Natural killer cell treated with Interleukin-12 subunit alpha and Interleukin-12 subunit beta and Interleukin-15 and Interleukin-18, amount 100 ng/mL, for 72 hours (primary cell): ENCODE measurements at places on chromosomes 12 and 14.

DNA sequence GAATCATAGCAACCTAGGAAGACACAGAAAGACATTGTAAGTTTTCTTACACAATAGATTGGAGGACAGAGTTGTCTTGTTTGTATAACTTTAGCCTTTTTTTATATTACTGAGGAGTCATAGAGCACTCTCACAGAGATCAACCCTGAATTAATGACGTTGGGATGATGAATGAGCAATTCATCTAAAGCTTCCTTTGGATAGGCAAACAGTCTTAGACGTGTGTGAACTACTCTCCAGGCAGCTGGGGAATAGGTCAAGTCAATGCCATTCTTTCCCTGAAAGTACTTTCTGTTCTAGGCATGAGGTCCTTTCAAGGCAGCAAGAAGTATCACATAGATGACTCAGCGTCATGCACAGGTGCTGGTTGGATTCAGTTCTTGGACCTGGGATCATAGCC, 369.1 kb upstream of the NOVA1 start:
- no peaks in the 10 kb centered on the region for H3K27me3 ChIP-seq
- H3K4me1 ChIP-seq = no peaks in the 10 kb centered on the region
- no peak overlapping the region for H3K27ac ChIP-seq
- H3K36me3 ChIP-seq = no peaks in the 10 kb centered on the region

DNA sequence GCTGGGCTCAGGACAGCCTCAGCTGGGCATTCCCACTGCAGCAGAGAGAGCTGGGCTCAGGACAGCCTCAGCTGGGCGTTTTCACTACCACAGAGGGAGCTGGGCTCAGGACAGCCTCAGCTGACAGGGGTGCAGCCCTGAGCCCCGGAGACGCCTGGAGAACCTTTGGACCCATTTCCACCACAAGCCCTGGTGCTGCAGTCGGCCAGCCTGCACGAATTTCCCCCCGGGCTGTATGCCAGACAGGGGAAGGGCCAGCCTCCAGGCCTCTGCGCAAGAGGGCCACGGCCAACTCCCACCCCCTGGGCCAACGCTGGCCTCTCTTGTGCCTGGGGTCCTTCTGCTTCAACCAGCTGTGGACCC, 2.6 kb upstream of the C14orf180 start:
- no peak overlapping the region for H3K4me3 ChIP-seq
- no peaks in the 10 kb centered on the region for H3K4me1 ChIP-seq
- no peak for DNase-seq
- no peaks in the 10 kb centered on the region for H3K27me3 ChIP-seq
- no peak overlapping the region for H3K27ac ChIP-seq

GRCh38 chr12:111792155-111792855, 25.6 kb downstream of the ALDH2 start:
- no peaks in the 10 kb centered on the region for H3K36me3 ChIP-seq
- no peak overlapping the region for H3K27ac ChIP-seq
- H3K4me3 ChIP-seq = no peak overlapping the region
- H3K27me3 ChIP-seq = no peaks in the 10 kb centered on the region
- no peaks in the 10 kb centered on the region for H3K4me1 ChIP-seq

GRCh38 chr12:67893022-67893580, 96.1 kb upstream of the IFNG-AS1 start:
- H3K27me3 ChIP-seq = peaks cover 14% of the 10 kb centered on the region
- H3K36me3 ChIP-seq = no peaks in the 10 kb centered on the region
- H3K27ac ChIP-seq = no peak overlapping the region
- H3K4me1 ChIP-seq = peaks cover 9% of the 10 kb centered on the region
- H3K4me3 ChIP-seq = no peak overlapping the region
